D341Med (cell line): ENCODE measurements at places on chromosomes 5 and 9.

GRCh38 chr9:3413984-3414383 is 111.8 kb downstream of the RFX3 start:
- no peak for DNase-seq

- DNase-seq = no peak
Observed at GRCh38 chr9:122216138-122216797, 12.5 kb downstream of the LHX6 start.

GRCh38 chr5:11792621-11793020 is 111.6 kb downstream of the CTNND2 start:
- no peak for DNase-seq

- DNase-seq = no peak
Observed at GRCh38 chr5:50744776-50745175, 78.3 kb downstream of the PARP8 start.

GRCh38 chr5:74199436-74200210 is 440.9 kb downstream of the ENC1 start:
- DNase-seq = no peak

- no peak for DNase-seq
Observed at GRCh38 chr9:128099231-128099931, 28.1 kb downstream of the PTGES2 start.

- DNase-seq = no peak
Observed at GRCh38 chr9:136546697-136547501, 1.1 kb upstream of the NOTCH1 start.

DNA sequence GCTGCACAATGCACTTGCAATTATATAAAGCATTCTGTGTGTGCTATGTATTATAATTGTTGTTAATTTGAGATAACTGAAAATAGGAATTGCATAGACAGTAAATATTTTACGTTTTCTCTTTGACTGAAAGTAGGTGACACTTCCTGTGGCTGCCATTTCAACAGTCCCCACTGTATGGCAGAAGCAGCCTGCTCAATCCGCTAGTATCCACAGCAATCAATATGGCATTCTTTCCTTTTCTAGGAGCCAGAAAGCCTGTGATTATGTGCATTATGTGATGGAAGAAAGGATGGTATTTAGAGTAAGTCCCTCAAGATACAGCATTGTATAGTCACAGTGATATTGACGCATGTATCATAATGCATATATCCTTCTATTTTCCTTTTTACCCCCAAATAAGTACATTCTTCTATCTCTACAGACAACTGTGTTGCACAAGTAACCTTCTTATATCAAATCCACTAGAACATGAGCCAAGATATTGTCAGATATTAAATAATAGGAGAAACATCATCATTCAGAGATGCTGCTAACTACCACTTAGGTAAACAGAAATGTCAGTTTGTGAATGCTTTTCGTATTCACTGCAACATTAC is 59.7 kb downstream of the CARTPT start:
- peak; percentile 59 for DNase-seq

DNA sequence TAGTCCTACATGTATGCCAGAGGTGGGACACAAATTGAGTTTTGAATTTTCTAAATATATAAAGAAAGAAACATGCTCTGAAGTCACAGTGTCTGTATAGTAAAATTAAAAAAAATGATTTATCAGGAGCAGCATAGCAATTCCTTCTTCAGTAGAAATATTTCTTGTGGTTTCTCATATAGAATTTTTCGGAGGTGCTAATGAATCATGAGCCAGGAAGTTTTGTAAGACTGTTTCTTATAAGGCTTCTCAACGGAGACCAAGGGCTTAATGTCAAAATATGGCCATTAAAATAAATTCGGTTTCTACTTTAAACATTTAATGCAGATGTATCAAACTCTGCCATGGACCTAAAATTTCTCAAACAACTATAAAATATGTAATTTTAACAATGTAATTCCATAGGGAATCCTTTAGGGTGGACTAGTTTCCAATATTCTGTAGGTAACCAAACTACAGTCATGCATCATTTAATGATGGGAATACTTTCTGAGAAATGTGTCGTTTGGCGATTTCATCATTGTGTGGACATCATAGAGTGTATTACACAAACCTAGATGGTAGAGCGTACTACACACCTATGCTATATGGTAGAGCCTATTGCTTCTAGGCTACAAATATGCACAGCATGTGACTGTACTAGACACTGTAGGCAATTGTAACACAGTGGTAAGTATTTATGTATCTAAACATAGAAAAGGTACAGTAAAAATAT is 66.3 kb downstream of the ANKRD55 start:
- DNase-seq = no peak

GRCh38 chr5:179287631-179288030 is 57.6 kb downstream of the ADAMTS2 start:
- DNase-seq = no peak

DNA sequence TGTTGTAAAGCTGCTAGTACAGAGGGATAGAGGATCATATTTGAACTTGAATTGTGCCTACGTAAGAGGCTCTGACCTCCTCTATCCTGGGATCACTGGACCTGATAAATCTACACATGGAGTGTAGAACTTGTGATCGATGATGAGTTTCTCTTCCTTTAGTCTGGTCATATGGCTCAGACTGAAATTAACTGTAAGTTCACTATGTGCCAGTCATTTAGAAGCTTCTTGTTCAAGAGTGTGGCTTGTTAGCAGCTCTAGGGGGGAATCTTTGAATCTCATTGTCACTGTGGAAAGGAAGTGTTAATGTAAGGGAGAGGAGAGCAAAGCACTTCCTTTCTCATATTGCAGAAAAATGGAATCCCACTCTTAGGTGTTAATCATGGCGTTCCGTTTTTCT is 12.1 kb downstream of the ZBTB34 start:
- DNase-seq = no peak

- no peak for DNase-seq
Observed at GRCh38 chr9:86795047-86795442, 152.3 kb downstream of the GAS1 start.

GRCh38 chr9:91814201-91814600 is 135.8 kb downstream of the ROR2 start:
- DNase-seq = no peak

DNA sequence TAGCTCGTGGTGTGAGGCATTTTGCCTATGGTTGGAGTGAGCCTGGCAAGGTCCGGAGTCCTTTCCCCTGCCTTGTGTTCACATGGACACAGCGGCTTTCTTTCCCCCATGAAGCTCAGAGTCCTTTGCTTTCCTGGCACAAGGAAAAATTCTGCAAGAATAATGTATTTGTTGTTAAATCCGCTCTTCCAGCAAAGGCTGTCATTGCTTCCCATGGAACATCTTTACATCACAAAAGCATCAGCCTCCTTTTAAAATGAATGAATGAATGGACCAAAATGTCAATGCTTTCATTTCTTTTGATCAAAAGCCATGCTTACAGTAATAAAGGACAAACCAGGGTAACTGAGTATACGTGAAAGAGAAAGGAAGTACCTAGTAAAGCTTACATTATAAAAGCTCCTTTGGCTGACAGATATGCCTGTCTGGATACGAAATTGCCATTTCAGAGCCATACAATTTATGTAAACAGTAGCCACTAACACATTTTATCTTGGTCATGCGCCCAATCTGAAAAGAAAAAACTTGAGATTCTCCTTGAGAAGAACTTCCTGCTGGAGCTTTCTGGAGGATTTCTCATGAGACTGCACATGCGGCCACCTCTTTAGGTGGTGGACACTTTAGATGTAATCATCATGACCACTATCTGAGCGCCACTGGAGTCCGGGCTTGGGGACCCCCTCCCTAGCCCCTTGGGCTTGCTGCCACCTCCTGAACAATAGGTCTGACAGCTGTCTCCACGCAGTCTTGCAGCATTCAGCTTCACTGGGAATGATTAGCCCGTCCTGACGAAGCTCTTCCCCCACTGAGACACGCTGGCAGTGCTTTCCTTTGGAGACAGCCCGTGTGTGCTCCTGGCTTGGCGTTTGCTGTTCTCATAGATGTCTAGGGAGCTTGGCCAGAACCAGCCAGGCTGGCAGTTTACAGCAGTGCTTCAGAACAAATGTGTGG is 355.9 kb downstream of the ADAMTS6 start:
- no peak for DNase-seq

DNA sequence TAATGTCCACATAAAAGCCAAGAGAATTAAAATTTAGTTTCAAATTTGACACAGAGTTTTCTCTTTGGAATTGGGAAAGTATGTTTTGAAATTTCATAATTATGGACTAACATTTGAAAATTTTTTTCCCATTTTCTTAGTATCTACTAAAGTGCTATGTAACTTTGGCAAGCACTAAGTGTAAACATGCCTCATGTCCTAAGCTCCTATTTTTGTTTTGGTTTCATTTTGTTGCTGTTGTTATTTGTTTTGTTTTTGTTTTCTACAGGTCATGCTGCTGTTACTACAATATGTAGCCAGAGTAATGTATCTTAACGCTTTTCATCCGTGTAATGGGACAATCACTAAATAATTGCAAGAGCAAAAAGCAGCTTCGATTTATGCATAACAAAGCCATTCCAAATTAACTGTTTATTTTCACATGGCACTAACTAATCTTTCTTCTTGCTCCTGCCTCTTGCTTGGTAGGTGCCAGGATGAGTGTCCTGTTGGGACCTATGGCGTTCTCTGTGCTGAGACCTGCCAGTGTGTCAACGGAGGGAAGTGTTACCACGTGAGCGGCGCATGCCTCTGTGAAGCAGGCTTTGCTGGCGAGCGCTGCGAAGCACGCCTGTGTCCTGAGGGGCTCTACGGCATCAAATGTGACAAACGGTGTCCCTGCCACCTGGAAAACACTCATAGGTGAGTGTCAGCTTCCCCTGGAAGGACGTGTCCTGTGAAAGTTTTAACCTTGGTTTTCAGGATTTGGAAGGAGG is 107.3 kb upstream of the PRRC1 start:
- DNase-seq = no peak
